Large intestine (tissue), 12 donors: ENCODE measurements at places on chromosomes 1 and 21.

GRCh38 chr1:241630476-241630875 lies 9.7 kb downstream of the CHML start:
- no peak for DNase-seq

DNA sequence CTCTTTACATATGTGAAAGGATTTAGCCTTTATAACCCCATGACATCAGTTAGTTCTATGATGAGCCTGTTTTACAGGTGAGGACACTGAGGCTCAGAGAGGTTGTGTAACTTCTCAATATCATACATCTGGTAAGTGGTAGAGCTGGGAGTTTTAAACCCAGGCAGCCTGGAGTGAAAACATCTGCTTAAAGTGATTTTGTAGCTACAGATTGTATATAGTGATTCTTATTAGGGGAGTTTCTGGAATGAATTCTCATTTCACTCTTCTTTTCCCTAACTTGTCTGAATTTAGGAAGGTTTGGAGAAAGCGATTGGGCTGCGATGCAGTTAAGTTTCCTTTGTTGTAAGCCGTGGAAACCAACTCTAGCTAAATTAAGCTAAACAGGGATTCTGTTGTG lies 175.6 kb downstream of the CAMTA1 start:
- DNase-seq, result no peak

DNA sequence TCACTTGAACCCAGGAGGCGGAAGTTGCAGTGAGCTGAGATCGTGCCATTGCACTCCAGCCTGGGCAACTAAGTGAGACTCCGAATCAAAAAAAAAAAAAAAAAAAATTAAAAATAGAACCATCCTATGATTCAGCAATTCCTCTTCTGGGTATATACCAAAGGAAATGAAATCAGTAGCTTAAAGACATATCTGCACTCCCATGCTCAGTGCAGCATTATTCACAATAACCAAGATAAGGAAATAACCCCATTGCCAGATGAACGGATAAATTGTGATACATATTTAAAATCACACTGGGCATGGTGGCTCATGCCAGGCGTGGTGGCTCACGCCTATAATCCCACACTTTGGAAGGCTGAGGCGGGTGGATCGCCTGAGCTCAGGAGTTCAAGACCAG lies 23.8 kb downstream of the ALDH9A1 start:
- DNase-seq, result no peak

- DNase-seq, result no peak
Measured at GRCh38 chr1:24415910-24416665, 486 bp downstream of the NIPAL3 start.

- no peak for DNase-seq
Measured at GRCh38 chr1:62295921-62296491, 23.2 kb downstream of the KANK4 start.
